ACHN (cell line): ENCODE measurements at places on chromosomes 7 and 10.

DNA sequence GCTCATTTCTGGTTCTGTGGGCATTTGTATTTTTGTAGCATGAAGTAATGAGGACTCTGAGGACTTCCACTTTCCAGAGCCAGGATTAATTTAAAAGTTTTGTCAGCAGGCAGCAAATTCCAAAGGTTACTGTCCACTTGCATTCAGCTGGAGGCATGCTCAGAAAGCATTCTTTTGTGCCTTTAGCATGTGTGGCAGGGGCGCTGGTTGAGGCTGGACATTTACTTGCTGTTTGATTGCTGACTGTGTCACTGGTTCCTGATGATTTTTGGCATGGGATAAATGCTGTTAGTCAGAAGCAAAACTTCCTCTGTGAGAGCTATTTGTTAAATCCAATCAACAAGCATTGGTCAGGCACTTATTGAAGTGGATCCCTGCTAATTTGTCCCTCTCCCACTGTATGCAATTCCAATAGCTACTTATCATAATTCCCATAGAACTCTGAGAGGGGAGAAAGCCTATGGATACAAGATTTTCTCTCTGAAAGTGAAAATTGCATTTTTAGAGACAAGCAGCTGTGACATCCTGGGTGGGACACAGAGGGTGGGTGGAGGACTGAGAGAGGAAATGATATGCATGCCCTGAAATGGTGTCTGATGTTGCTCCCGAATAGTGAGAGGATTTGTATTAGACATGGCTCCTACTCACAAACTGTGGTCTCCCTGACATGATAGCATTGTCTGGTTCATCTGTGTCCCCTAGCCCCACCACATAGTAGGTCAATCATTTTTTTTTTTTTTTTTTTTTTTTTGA is 161.2 kb upstream of the WDR11 start:
- no peak for DNase-seq

GRCh38 chr10:31464552-31464951 is 145.5 kb downstream of the ZEB1 start:
- no peak for DNase-seq

DNA sequence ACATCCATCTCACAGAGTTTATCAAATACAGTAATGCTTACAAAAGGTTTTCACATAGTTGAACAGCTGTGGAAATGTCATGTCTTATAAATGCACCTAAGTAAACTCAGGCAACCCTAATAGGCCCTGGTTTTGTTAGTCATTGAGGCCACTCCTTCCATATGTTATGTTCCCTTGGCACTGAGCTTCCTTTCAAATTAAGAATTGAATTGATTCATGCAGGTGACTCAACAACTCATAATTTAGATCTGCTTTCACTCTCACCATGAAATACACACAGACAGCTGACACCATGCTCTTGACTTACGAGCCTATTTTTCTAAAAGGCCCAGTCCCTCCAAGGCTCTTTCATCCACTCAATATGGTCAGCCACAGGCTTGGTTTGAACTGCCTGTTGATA is 476.9 kb downstream of the KCNMA1 start:
- no peak for DNase-seq

DNA sequence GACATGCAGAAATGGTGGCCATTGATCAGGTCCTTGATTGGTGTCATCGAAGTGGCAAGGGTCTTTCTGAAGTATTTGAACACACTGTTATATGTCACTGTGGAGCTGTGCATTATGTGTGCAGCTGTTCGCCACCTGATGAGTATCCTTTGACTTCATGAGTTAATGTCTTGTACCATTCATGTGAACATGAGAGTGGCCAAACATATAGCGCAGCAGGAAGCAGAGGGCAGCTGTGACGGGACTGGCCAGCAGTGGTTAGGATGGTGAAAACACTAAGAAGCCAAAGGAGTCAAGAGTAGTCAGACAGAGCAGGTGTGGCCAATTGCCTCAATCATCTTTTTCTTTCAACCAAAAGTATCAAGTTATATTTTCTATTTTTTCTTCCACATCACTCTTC is 167.4 kb downstream of the IMMP2L start:
- DNase-seq = no peak

DNA sequence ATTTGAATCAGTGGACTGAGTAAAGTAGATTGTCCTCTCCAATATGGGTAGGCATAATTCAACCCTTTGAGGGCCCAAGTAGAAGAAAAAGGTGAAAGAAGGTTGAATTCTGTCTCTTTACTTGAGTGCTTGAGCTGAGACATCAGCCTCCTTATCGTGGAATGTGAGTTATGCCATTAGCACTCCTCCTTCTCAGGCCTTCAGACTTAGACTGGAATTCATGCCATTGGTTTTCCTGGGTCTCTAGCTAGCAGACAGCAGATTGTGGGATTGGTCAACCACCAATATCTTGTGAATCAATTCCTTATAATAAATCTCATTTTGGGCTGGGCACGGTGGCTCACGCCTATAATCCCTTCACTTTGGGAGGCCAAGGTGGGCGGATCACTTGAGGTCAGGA is 89.2 kb downstream of the CUL2 start:
- DNase-seq = no peak

- DNase-seq = no peak
Observed at GRCh38 chr7:2114052-2114451, 118.7 kb downstream of the MAD1L1 start.

- DNase-seq = peak; percentile 83
Observed at GRCh38 chr7:78020136-78020873, 221.7 kb downstream of the PHTF2 start.

GRCh38 chr7:158791107-158791506 is 38.2 kb downstream of the ESYT2 start:
- no peak for DNase-seq

GRCh38 chr10:46286991-46287693 is at the start of gene ANTXRL:
ANTXRL (plus strand) TSS chr10:46286997; CDS start chr10:46287263, 266 bp downstream.
- DNase-seq = no peak

DNA sequence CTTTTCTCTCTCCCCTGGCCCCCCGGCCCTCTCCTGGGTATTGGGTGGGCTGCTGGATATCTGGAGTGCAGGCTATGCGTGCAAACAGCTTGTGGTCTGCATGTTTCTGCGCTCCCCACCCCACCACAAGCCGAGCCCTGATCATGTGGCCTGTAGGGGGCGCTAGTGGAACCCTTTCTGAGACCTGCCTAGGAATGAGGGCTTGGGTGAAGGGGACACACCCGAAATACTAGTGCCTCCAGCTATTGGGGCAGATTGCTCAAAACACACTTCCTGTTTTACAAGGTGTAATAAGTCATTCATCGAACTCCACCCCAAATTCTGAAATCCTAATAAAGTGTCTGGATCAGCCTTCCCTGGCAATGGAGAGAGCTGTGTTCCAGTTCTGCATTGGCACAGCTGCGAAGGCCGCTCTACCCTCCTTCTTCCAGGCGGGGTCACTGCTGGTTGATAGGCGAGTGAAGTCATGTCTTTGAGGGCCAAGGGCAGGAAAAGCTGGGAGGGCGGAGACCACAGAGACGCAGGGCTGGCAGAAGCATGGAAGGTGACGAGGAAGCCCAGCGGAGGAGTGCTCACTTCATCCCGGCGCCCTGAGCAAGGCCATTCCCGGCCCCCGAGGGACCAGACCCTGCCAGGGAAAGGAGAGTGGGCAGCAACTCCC is 19.8 kb upstream of the PRRT4 start:
- DNase-seq = peak; percentile 41

- DNase-seq = no peak
Observed at GRCh38 chr7:148727501-148728278, 29.0 kb downstream of the CUL1 start.

- no peak for DNase-seq
Observed at GRCh38 chr7:38675494-38676106, 44.4 kb upstream of the AMPH start.

DNA sequence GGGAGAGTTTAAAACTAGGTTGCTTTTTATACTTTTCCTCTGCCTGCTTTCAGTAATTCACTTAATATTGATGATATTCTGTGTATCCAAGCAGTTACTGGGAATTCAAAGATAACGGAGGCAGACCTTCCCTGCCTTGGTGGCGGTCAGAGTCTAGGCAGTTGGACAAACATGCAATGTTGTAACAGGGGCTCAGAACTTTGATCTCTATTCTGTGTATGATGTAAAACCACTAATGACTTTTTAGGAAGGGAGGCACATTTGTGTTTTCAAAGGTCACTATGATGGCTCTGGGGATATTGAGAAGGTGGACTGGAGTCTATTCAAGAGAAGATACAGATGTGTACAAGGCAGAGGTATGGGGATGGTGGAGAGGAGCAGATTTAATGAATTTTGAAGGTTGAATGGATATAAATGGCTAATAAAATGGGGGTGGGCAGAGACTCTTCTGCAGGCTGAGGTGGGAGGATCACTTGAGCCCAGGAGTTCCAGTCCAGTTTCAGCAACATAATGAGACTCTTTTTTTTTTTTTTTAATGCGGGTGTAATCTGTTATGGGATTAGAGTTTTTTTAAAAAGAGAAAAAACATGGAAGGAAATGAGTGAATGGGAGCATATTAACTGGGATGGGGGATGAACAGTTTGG is 5.7 kb upstream of the PON2 start:
- peak; percentile 19 for DNase-seq

- DNase-seq = no peak
Observed at GRCh38 chr7:38934051-38934450, 25.1 kb upstream of the VPS41 start.
